ENCODE measurements at places on chromosomes 6 and 20.
A peak's percentile ranks its signal among the peaks of the same experiment; 100 is the strongest.

GRCh38 chr6:124947971-124948451, 14.2 kb upstream of the RNF217 start:
- DNase-seq: no peak

DNA sequence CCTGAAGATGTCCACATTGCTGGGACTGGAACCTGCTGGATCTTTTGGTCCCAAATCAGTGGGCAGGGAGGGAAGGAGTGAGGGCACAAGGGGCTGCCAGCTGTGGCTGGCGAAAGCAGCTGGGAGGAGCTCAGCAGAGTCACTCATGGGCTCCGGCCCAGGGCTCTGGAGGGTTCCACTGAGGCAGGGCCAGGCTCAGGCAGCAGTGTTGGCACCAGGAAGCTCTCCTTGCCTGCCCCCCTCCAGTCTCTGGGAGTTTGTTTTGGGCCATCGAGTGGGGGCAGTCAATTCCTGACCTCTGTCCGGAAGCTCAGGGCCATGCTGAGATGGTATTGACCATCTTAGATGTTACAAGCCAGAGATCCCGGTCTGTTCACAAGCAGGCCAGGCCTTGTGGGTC, 39.1 kb upstream of the IRF4 start:
- DNase-seq: no peak

- DNase-seq: no peak
Observed at GRCh38 chr6:91042656-91043055, 455.8 kb upstream of the MAP3K7 start.

DNA sequence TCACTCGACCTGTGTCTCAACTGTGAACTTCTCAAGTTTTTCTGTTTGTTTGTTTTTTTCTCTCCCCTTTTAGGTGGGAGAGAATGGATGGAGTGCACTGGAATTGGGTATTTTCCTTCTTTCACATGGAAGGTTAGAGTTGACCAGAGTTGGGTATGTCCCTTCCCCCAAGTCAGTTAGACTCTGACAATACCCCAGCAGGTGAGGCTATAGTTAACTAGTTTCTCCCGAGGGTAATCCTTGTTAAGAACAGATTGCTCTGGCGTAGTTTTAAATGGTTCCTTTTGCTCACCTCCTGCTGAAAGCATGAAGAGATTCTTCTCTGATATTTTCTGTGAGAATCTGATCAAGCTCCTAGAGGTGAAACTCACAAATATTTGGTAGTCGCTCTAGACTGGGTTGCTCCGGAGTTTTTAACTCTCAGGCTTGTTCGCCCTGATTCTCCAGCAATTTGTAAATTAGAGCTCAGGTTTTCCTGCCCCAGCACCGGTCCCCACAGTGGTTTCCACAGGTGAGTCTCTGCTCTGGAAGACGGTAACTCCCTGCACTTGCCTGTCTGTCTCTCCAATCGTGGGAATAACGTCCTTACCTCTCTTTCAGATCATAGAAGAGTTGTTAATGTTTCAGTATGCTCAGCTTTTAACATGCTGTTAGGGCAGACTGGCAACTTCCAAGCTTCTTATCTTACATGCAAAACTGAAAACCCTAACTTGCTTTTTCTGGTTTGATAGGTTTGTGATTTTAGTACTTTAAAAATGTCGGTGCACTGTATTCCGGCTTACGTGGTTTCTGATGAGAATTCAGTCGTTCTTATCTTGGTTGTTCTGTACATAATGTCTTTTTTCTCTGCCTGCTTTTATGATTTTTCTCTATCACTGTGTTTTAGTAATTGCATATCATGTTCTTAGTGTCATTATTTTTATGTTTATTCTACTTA, 111.2 kb upstream of the HIVEP1 start:
- no peak for DNase-seq

DNA sequence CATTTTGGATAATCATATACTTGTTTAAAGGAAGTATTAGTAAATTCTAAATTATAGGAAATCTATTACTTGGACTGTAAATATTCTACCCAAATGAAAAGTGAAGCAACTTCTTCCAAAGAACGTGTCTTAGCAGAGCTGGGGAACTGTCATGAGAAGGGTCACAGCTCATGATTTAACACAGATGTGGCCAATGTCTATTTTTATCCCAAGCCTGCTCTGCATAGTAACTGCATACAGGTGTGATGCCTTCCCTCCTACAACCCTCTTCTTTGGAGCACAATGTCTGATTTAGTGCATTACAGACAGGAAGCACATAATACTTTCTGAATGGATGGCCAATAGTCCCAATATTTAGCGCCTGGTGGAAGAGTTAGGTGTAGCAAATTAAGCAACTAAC, 138.7 kb upstream of the THEMIS start:
- no peak for DNase-seq

- no peak for DNase-seq
Observed at GRCh38 chr20:12171923-12172524, 254.3 kb downstream of the BTBD3 start.

GRCh38 chr6:113930183-113930582, 40.8 kb downstream of the HDAC2 start:
- no peak for DNase-seq

DNA sequence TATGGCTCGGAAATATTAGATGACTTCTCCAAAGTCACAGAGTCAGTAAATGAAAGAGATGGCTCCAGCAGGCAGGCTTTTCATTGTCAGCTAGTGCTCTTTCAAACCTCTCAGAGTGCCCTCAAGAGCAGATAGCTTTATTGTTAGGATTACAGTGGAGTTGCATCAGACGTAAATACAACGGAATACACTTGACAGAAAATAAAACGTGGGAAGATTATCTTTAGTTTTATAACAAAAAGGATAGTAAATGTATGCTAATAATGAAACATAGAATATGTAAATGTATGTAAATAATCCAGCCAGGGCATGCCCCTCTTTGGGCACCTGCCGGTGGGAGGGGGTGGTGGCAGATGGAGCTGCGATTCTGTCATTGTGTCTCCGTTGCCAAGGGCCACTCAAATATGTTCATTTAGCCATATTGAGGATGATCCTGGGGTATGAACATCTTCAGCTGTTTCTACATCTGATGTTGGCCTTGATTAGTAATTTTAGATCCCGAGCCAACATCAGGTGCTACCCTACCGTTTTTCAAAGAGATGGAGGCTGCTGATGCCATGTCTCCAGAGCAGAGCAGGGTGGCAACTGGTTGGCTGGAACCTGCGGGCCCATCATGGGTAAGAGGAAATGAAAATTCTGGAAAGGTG, 358.3 kb upstream of the SULF2 start:
- DNase-seq: no peak

DNA sequence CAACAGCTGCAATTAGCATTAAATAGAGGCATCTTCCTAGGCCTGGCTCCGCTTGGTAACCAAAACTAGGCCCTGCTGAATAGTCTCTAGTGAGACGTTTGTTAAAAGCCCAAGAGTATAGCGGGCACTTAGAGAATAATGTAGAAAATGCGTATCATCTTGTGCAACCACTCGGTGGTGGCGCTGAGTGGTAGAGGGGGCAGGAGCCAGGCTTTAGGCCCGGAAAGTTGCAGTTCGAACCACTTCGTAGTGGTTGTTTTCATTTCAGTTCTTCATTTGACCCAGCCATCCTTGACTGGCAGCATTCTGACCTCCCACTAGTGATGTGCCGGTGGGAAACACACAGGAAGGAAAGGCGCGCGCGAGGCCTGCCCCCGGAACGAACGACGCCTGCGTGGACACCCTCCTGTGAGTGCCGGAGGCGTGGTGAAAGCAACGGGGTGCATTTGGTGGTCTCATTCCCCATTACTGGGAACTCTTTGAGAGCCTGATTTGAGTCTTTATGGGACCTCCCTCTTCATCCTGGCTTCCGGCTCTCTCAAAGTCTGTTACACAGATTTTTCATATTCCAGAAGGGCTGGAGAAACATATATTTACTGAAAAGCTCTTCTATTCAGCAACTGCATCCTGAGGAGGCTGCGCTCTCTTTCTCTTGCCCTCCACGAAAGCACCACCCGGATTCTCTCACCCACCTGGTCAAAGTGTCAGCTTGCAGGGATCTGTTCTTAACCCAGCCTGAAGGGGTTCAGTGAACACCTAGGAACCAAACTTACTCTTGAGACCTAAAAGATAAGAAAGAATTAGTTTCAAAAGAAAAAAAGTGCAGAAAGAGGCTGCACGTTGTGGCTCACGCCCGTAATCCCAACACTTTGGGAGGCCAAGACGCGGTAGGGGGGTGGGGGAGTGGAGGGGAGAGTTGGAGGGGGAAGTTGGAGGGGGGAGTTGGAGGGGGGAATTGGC, 18.2 kb downstream of the GPX5 start:
- no peak for DNase-seq

DNA sequence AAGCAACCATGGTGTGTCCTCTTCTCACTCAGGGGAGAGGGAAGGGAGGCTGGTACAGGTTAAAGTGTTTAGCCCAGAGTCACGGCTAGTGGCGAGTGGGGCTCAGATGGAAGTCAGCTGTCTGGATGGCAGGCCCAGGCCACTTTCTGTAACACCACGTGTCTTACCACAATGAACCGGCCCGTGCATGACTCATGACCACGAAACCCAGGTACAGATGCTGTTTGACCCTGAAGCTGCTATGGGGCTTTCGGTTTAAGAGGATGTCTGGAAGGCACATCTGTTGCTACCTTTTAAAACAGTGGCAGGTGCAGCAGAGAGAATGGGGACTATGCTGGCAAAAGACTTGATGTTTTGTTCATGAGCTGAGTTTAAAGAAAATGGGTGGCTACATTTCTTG, 36.5 kb upstream of the MPC1 start:
- peak; percentile 56 for DNase-seq

GRCh38 chr6:52328729-52329128, 33.2 kb upstream of the PAQR8 start:
- DNase-seq: no peak

- no peak for DNase-seq
Observed at GRCh38 chr6:4346659-4347333, 211.4 kb upstream of the ECI2 start.

- no peak for DNase-seq
Observed at GRCh38 chr20:35395728-35396127, 16.0 kb downstream of the UQCC1 start.

GRCh38 chr6:113881478-113881980, 24.4 kb downstream of the MARCKS start:
- DNase-seq: no peak

DNA sequence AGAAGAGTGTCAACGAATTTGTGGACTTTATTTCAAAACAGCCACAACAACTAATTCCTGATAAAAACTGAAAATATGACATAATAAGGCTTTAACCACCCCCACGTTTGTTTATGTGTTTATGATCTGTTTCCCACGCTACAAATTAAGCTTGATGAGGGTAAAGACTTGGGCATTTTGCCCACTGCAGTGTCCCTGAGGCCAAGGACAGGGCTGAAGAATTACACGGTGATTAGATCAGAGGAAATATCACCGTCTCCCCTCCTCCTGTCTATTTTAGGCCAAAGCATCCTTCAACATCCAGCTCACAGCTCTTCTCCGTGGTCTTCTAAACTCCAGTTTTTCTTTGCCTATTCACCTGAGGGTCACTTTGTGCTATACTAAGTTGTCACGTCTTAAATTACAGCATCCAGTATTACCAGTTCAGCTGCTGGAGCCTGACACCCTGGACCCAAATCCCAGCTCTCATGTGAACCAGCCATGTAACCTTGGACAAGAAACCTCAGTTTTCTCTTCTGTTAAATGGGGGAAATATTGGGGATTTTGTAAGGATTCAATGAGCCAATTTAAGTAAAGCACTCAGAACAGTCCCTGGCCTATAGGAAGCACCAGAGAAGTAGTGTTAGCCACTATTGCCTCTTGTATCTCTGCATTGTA, 15.2 kb upstream of the ARFGEF2 start:
- DNase-seq: no peak

GRCh38 chr20:40966103-40966502, 62.5 kb upstream of the TOP1 start:
- no peak for DNase-seq

GRCh38 chr6:28212510-28213212, 12.4 kb upstream of the ZSCAN9 start:
- DNase-seq: peak; percentile 59
